ENCODE measurements at places on chromosomes 7 and 10.

DNA sequence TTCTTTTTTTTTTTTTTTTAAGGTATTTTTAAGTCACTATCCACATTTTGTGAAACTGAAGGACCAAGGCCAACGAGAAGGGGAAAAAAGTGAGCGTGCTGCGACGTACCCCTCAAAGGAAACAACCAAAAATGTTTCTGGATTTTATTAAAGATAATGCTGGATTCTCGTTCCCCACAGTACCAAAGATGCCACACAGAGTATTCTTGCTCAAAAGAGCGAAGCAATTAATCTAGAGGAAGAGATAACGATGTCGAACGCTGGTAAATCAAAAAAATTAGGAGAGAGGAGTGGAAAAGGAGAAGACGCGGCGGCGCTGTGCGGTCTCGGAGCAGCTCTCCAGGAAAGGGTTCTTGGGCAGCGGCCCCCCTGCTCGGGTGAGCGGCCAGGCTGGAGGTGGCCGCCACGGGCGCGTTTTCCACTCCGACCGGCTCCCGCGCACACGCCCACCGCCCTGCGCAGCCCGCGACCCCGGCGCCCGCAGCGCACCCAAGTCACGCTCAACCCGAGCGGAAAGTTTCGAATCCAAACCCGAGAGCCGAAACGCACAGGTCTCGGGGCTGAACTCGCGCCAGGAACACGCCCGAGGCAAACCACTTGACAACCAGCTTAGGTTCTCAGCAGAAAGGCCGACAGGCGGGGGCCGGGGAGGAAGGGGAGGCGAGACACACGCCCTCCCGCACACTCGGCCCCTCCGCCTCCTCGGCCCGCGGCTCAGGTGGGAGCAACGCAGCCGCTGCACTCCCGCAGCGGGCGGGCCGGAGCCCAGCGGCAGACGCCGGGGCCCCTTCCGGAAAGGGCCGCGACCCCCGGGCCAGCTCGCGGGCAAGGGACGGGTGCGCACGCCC is 989 bp downstream of the SRPK2 start:
- DNase-seq, result no peak

- DNase-seq, result no peak
These were observed 332.1 kb downstream of the PHTF2 start for GRCh38 chr7:78130446-78131215.

DNA sequence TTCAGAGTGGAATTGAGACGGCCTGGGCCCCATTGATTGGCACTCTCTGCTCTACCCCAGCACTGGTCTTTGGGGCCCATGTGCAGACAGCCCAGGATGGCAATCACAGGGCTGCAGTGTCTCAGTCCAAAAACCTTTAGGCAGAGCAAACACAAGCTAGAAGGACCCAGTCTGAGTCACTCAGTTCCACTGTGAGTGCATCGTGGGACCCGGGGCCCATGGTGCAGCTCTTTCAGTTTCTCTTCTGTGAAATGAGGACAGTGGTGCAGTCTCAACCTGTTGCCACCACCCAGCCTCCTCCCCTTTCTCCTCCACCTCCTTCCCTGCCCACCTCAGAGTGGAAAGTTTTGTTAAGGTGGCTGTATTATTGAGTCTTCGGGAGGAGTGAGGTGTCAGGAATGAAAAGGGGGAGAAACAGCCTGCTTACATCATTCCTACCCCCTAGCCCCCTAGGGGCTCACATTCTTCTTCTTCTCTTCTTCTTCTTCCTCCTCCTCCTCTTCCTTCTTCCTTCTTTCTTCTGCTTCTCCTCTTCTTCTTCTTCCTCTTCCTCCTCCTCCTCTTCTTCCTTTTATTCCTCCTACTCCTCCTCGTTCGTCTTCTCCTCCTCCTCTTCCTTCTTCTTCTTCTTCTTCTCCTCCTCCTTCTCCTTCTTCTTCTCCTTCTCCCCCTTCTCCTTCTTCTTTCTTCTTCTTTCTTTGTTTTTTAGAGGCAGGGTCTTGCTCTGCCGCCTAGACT is 19.5 kb upstream of the CARD11 start:
- no peak for DNase-seq

DNA sequence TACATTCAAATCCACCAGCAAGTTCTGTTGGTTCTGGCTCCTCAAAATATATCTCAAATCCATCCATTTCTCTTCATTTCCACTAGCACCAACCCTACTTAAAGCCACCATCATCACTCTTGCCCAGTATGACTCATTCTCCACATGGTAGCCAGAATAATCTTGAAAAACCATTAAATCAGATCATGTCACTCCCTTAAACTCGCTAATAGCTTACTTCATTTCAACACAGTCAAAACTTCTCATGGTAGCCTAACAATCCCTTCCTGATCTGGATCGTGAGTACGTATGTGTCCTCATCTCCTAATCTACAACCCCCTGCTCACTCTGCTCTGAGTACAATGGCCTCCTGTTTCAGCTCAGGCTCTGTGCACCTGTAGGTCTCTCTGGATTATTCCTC is 8.7 kb downstream of the EPC1 start:
- no peak for DNase-seq

DNA sequence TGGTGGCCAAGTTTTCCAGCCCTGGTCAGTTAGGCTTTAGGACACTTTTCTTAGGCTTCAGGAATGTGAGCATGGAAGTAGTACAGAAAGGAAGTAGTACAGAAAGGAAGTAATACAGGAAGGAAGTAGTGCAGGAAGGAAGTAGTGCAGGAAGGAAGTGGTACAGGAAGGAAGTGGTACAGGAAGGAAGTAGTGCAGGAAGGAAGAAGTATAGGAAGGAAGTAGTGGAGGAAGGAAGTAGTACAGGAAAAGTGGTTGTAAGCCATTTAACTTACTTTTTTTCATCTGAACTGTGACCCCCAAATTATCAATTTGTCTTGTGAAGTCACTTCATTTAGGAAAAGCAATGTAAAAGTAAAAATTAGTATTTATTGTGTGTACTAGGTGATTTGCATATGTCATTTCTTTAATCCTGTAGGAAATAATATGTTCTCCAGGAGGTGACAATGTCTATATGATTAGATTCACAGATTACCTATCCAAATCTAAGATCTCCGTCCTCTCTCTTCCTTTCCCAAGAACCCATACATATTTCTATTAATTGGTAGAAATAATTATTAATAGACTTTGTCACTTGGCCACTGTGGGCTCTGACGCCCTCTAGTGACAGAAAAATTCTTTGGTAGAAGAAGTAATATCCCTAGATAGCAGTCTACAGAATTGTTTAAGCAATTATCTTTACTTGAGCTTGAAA is 3.9 kb upstream of the FAS start:
- DNase-seq, result no peak

GRCh38 chr7:91240376-91240941 is 23.8 kb upstream of the FZD1 start:
- DNase-seq, result no peak

DNA sequence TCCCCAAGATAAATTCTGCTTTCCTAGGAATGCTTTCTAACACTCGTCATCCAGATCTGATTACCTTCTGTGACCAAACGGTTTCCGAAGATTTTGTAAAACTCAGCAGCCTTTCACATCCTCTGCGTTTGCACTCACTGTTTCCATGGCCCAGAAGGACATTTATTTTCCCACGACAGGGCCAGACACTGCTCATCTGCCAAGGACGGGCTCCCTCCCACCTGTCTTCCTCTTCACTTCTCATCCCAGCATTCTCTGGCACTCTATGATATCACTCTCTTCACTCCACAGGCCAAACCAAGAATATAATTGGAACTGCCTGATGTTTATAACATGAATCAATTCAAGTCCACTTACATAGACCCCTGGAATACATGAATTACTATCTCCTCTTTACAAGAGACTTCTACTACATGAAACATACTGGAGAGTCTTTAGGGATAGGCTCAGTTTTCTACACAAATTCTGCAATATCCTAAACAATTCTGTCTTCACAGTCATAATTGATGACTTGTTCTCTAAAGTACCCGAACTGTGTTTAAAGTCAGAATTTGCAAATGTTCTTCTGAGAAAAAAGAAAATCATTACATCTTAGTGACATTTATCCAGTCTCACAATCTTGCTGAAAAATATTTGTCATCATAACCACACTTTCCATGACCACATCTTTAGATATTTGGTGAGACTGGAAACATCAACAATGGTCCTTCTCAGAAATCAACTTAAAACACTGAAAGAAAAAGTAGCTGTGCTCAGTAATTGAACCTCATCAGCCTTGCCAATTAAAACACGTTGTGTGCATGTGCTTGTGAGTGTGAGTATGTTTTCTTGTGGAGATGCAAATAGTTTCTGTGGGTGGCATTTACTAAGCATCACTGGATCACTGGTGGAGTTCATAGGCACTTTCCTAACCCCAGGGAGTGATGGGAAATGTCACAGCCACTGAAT is 79.5 kb upstream of the PRSS58 start:
- no peak for DNase-seq

DNA sequence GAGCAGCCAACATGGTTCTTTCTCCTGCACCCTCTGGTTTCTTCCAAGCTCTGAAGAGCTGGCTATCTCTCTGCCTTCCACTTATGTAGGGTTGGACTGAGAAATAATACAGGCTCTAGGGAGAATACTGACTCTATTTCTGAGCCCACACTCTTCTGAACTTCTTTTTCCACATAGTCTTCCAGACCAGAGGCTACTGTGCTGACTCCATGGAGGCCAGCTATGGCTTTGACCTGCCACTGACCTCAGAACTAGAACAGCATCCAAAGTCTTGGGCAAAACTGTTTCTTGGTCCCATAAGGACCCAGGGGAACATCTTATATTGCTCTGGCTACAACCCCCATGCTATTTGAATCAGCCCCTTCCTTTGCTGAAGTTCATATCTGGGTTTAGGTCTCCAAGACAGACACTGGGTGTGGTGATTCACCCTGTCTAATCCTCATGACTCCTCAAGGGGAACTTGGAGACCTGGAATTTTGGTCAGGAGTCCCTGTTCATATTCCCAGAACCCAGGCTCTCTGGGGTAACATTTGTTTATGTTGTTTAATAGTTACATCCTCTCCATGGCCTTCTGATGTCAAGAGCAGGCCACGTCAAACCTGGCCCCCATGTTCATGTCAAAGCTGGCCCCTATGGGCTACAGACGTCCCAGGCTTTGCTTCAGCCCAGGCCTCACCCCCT is 12.1 kb upstream of the PLAU start:
- DNase-seq, result no peak

- no peak for DNase-seq
These were observed 8.0 kb downstream of the TSPAN15 start for GRCh38 chr10:69459101-69459790.

DNA sequence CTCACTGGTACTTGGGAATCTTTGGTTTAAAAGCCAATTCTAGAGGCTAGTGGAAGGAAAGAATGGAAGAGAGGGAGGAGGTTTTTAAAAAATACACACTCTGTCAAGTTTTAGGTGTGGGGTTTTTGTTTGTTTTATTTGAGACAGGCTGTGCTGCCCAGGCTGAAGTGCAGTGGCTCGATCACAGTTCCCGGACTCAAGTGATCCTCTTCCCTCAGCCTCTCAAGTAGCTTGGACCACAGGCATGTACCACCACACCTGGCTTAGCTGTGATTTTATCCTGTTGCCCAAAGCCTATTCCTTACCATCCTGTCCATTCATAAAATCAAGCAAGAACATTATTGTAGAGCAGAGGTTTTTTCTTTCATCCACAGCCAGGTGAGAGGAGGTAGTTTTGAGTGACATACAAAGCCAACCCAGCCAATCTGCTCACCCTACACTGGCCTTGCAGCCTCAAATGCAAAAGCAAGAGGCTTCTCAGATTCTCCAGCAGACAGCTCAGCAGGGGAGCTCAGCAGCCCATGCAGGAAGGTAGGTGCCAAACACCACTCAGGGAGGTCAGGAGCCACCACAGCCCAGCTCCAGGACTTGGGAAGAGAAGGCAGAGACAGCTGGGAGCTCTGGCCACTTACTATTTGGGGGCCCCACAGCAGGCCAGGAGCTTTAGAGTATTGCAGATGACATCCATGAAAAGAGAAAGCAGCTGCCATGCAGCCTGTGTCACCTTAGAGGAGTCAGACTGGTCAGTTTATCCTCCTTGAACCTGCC is 65.8 kb downstream of the TMEM209 start:
- DNase-seq, result no peak

- no peak for DNase-seq
These were observed 211.0 kb downstream of the TCF7L2 start for GRCh38 chr10:113161066-113161465.

- no peak for DNase-seq
These were observed 102.4 kb downstream of the PTPN20 start for GRCh38 chr10:47013507-47014154.

- no peak for DNase-seq
These were observed 68.7 kb downstream of the LRRC17 start for GRCh38 chr7:102981451-102981850.

GRCh38 chr10:91528080-91528479 is 104.8 kb downstream of the PPP1R3C start:
- no peak for DNase-seq

DNA sequence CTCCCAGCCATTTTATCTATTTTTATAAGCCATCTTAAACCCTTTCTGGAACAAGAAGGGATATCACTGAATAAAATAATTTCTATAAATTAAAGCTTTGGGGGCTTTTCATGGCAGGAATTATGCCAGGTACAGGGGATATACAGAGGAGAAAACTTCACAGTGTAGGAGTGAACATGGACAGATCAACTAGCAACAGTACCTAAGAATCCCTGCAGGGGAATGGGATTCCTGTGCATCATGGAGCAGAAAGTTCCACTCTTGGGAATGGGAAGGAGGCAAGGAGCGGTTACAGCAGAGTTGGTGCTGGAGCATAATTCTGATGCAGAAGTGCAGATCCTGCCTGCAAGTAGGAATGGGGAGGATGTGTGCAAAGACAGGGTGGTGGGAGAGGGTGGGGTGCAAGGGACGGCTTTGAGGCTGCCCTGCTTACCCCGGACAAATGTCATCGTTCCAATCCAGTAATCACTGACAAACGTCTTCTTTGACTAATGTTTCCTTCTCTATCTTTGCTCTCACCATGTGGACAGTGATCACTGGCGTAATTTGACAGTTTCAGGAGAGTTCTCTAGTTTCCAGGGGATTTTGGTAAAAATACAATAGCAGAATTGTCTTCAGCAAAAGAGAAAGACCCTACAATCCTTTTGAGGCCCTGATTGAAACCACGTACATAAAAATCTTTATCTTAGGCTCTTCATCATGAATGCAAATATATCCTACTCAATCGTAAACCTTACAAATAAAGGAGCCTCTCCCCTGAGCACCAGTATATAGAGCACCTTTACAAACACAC is 196.7 kb downstream of the HECW1 start:
- DNase-seq, result no peak

DNA sequence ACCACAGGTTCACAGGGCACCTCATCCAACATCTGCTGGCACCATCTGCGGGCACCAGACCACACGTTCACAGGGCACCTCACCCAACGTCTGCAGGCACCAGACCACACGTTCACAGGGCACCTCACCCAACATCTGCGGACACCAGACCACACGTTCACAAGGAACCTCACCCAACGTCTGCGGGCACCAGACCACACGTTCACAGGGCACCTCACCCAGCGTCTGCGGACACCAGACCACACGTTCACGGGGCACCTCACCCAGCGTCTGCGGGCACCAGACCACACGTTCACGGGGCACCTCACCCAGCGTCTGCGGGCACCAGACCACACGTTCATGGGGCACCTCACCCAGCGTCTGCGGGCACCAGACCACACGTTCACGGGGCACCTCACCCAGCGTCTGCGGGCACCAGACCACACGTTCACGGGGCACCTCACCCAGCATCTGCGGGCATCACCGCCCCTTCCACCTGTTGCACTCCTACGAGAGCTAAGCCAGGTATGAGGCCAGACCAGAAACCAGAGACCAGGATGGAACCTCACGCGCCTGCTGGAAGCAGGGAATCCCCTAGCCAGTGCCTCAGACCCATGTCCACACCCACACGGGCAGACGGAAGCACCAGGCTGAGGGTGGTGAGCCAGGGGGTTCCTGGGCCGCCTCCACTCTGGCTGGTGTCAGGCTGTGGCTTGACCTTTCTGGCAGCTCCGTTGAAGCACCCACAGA is 182.8 kb downstream of the MAD1L1 start:
- DNase-seq, result no peak

All from NCI-H1436 treated with DMSO at 0.1 percent for 48 hours (cell line).